ENCODE measurements at places on chromosomes 3 and 15.

DNA sequence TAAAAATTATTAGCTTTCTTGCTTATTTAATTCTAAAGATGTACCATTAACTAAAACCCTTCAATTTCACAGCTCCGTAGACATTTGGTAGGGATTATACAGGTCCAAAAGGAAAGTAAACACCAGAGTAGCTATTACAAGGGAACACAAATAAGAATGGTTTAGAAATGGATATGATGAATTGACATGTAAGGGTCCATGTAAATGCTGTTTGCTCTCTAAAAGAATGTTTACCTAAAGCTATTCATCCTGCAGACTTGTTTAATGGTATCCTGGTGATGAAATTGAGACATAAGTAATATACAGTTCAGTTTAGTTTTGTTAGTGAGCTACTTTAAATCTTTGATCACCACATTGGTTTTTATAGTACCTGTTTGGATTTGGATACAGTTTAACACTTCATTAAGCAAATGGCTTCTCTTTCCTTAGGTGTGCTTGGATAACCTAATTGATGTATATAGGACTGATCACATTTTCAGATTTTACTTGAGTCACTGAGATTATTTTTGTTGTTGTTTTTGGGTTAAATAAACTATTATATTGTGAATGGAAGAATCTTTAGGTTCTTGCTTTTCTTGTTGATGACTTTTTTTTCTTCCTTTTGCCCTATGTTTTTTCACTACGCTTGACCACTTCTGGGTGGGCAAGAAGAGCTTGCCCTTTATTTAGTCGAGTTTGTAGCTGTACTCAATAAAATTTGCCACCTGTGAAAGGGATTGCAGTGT, 115.4 kb downstream of the TCF12 start:
- DNase-seq, result no peak

DNA sequence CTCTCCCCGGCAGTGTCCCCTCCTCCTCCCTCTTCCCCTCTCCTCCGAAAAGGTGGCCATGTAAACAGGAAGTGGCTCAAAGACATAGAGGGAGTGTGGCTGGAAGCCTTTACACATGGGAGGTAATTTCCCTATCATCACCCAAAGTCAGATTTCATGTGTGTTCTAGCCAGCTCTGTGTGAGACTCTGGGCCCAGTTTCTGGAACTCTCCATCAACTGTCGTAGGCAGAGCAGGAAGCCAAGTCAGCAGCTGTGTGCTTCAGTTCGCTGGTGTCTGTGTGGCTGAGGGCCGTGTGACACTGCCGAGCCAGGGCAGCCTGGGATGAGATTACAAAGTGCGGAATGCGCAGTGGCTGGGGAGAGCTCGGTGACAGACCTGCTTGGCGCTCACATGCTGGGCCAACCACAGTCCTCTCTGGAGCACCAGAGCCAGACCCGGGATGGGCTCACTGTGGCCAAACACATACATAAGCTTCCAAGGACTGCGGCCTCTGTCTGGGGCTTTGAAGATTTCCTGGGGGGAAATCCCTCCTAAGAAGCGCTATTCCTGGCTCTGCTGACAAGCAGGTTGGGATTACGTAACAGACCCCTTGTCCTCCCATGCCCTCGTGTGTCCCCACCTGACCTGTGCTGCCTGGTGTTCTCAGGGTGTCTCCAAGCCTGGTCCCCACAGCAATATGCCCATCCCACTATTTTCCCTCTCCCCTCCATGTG, 50.7 kb downstream of the UMPS start:
- DNase-seq, result no peak

- no peak for DNase-seq
Observed at GRCh38 chr3:60268123-60268522, 983.1 kb downstream of the FHIT start.

DNA sequence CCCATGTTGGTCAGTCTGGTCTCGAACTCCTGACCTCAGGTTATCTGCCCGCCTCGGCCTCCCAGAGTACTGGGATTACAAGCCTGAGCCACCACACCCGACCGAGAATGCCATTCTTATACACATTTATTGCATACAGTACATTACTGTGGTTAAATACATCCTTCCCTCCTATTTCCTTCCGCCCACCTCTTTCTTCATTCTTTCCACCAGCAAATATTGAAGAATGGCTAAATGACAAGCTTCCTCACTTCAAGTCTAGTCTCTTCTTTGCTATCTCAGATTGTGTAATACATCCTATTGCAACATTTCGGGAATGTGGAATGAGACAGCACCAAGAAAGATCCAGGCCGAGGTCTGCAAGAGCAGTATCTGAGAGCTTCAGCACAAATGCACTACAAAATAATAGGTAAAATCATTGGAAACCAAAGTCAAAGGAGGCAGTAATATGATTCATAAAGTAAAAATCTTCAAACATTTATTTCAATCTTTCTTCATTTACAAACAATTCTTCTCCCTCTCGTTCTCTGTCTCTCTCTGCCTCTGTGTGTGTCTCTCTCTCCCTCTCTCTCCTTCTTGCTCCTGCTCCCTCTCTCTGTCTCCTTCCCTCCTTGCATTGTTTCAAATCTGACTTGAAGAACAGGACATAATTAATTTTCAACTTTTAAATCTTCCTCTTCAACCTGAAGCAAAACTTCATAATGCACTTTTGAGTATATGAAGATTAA, 94.7 kb upstream of the TGFBR2 start:
- DNase-seq, result no peak

DNA sequence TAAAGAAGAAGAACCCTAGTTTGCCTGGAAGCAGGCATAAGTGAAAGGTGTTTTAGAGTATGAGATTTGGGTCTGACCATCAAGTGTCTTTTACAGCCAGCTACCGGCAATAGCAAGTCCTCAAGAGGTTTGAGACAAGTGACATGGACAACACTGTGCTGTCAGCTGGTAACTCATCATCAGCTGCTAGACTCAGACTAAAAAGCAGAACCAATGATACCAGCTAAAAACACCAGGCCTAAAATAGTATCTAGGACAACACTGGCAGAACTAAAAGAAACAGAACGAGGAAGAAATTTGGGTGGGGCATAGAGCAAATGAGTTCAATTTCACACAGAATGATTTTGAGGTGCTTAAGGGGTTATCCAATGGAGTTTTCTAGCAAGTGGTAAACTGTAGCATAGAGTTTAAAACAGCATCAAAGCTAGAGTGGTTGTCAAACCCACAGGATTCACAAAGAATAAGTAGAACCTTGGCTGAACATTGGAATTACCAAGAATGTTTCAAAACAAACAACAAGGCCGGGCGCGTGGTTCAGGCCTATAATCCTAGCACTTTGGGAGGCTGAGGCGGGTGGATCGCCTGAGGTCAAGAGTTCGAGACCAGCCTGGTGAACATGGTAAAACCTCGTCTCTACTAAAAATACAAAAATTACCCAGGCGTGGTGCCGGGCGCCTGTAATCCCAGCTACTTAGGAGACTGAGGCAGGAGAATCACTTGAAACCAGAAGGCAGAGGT, 3.9 kb downstream of the CIAO2A start:
- DNase-seq, result no peak

Data from stimulated activated CD8-positive, alpha-beta memory T cell treated with anti-CD3 and anti-CD28 coated beads, Interleukin-2, amount 100 ng/mL, for 1 hour (primary cell).